GM23248 (cell line): ENCODE measurements at places on chromosomes 13 and 19. TPM values are rescaled to one million over a fixed set of nuclear protein-coding genes. Genes with fewer than 3 reads are reported as not detected.

Gene PRSS57
- not detected in 2 replicates for total RNA-seq

Gene LGALS7B
- not detected in 2 replicates for total RNA-seq

Gene CUL4A
- total RNA-seq: 93.0 and 197 TPM in 2 replicates

Gene CEACAM6
- not detected in 2 replicates for total RNA-seq

Gene FPR2
- total RNA-seq: not detected in 2 replicates

Gene ARHGAP33
- total RNA-seq: 2.0 and 24.9 TPM in 2 replicates

Gene F10
- 7.8 and 10.2 TPM in 2 replicates for total RNA-seq

Gene FXYD3
- total RNA-seq: not detected in 2 replicates

- no peak for DNase-seq
Observed at GRCh38 chr19:56084835-56085536, 36.1 kb downstream of the ZNF787 start.

DNA sequence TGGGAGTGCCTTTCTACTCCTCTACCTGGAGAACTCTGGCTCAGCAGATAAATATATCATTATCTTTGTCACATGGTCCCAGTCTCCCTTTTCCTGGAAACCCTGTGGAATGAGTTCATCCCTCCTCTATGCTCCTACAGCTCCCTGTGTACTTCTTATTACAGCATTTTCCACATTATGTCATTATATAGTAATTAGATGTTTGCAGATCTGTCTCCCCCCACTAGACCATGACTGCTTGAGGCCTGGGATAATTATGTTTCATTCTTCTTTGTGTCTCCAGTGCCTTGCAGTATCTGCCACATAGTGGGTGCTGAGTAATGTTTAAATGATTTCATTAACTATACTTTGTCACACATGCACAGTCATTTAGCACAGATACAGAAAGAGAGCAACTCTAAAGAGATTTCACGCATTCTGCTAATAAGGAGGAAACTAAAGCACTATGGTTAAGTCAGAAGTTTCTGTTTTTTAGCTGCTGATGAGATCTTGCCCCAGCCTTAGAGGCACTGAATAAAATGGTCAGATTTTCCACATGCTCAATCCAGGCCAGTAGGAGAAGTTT, 66.1 kb upstream of the DIAPH3 start:
- peak; percentile 15 for DNase-seq

GRCh38 chr19:38135150-38135998, 88.6 kb downstream of the DPF1 start:
- DNase-seq: peak; percentile 5

GRCh38 chr13:76012091-76012721, 376.1 kb downstream of the LMO7 start:
- peak; percentile 20 for DNase-seq

GRCh38 chr19:17393002-17393401, 994 bp downstream of the CCDC194 start:
- peak; percentile 17 for DNase-seq

DNA sequence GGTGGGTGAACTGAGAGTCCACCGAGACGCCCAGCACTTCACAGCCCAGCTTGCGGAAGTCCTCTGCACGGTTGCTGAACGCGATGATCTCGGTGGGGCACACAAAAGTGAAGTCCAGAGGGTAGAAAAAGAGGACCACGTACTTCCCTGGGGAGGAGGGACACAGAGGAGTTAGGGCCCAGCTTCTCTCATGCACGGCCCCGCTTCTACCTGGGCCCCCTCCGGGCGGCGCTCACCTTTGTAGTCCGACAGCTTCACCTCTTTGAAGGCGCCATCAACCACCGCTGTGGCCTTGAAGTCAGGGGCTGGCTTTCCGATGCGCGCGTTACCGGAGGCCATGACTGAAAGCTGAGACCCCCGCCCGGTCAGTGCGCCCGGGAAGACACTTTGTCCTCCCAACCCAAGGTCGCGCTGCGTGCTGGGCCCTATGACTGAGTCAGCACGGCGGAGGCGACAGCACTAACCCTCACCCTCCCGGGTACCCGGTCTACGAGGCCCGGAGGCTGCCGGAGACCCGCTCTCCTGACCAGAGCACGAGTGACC, 606 bp downstream of the PRDX2 start:
- peak; percentile 47 for DNase-seq

DNA sequence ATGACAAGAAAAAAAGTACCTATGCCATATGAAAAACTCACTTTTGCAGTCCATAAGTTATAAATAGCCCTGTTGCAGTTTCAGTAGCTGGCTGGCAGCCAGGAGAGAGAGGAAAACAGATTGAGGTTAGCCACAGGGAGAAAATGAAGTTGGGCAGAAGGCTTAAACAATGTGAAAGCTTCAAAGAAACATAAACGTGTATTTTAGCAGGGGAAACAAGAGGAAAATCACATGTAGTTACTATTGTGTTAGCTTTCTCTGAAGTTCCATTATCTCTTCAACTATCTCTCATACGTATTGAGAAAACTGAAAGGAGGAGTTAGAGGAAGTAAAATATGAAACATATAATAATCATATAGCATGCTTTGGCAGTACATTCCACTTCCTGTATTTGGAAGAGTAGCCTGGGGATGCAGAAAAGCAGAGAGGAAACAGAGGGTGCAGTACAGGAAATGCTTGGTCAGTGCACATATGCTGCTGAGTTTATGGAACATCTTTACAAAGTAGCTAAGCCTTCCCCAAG, 1551.1 kb downstream of the EFNB2 start:
- DNase-seq: no peak

GRCh38 chr13:48233046-48233888, at the start of gene ITM2B:
Gene ITM2B, plus strand, starts transcription at chr13:48233206. Its CDS starts 155 bp downstream, at chr13:48233361.
- peak; percentile 90 for DNase-seq

- DNase-seq: no peak
Observed at GRCh38 chr13:99686944-99687411, 185.7 kb downstream of the TM9SF2 start.

GRCh38 chr13:102645701-102646100, 48.9 kb downstream of the TPP2 start:
- DNase-seq: no peak

DNA sequence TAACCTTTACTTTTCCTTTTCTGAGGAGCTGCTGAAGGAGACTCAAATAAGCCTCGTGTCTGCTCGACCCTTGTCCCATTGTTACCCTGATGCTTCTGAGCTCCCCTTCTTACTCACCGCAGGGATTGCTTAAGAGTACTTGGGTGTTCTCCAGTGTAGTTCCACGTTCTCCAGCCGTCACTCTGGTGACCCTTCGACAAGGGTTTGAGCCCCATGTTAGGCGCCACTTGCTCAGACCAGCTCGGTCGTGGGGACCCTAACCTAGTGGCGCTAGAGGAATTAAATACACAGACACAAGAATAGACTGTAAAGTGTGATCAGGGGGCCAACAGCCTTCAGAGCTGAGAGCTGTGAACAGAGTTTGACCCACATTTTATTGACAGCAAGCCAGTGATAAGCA, 10.3 kb downstream of the ZNF480 start:
- DNase-seq: peak; percentile 8

DNA sequence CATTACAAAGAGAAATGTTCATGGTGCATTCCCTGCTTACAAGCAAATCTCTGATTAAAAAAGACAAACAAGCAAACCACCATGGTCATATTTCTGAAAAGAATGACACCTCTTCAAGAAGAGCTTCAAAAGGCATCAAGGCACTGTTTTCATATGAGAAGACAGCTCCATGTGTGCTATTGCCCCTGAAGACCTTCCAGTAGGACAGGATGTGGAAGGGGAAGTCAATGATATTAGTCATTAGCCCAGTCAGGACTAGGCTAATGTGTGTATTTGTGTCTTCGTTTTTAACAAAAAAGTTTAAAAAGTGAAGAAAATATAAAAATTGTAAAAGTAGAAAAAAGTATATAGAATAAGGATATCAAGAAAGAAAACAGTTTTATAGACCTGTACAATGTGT, 534.7 kb upstream of the ARGLU1 start:
- DNase-seq: no peak
